ENCODE measurements at places on chromosomes 13 and 19. TPM values are rescaled to one million over a fixed set of nuclear protein-coding genes. Genes with fewer than 3 reads are reported as not detected.

DNA sequence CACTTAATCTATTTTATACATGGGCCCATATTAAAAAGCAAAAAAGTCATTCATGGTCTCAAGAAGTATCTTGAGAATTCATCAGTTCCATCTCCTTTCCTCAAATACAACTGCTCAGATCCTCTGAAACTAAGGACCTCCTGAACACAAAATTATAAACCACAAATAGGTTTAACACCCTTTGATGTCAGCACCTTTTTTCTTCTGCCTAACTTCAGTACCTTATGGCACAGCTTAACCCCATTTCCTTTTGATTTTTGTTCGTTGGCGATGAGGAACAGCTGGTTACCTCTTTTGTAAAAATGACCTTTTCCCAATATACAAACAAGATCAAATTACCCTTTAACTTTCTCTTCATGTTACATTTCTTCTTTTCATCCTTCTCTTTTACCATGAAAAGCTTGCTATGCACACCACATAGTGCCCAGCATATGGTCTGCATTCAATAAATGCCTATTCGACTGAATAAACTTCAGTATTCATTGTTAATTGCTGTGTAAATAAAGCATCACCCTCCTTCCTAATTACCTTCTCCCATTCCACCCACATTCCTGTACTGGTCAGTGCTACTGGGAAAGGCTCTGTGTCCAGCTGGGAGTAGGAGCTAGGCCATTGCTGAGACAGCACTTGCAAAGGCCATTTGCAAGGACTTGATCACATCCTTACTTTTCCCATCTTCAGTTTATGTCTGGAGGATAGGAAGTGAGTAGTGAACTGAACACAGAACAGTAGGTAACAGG, 317.9 kb downstream of the SHISA2 start:
- peaks cover 8% of the 10 kb centered on the region for H3K4me1 ChIP-seq
- H3K27ac ChIP-seq = no peak overlapping the region
- no peak for DNase-seq
- H3K27me3 ChIP-seq = no peaks in the 10 kb centered on the region

DNA sequence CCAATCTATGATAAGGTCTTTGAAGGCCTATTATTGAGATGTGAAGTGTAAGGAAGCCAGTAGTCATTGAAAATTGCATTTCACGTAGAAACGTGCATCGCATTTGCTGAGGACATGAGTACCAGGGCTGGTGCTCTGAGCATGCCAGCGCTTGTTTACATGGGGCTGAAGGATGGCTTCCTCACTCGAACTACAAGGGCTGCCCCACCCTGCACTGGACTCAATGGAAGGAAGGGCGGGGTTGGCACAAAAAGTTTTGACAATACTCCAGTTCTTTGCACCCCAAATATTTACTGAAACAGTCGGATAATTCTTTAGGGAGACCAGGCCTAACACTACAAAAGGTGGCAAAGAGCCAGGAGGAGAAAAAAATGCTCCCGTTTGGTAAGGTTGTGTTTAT, 28.9 kb upstream of the MED4 start:
- no peaks in the 10 kb centered on the region for H3K27me3 ChIP-seq
- H3K27ac ChIP-seq = no peak overlapping the region
- H3K4me1 ChIP-seq = peaks cover 61% of the 10 kb centered on the region
- H3K4me3 ChIP-seq = no peak overlapping the region

GRCh38 chr19:54154603-54155345, 4.7 kb downstream of the LENG1 start:
- H3K4me3 ChIP-seq = no peak overlapping the region
- no peak for DNase-seq
- peaks cover 83% of the 10 kb centered on the region for H3K36me3 ChIP-seq
- H3K4me1 ChIP-seq = no peaks in the 10 kb centered on the region

The C19orf85 gene
- not detected for total RNA-seq

DNA sequence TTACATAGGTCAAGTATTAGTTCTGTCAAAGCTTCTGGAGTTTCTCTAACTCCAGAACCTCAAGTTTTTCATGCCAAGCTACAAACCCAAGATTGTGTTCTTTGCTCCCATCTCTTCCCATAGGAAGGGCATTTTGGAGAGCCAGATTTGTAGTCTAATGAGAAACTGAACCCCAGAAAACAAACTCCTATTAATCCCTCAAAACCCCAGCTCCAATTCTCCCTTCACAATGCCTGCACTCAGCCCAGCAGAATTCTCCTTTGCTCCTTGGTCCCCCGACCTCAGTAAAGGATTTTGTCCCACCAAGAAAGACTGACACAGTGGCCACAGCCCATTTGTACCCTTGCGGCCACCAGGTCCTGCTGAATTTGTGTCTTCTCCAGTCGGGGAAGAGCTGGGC, 8.4 kb downstream of the USHBP1 start:
- no peaks in the 10 kb centered on the region for H3K4me1 ChIP-seq
- no peak for DNase-seq
- H3K36me3 ChIP-seq = no peaks in the 10 kb centered on the region
- no peaks in the 10 kb centered on the region for H3K27me3 ChIP-seq
- H3K27ac ChIP-seq = no peak overlapping the region

GRCh38 chr19:58516964-58517833, 2.4 kb downstream of the ZBTB45 start:
- no peak overlapping the region for H3K27ac ChIP-seq
- no peaks in the 10 kb centered on the region for H3K27me3 ChIP-seq
- peaks cover 19% of the 10 kb centered on the region for H3K36me3 ChIP-seq
- H3K4me3 ChIP-seq = no peak overlapping the region

The RETN gene
- total RNA-seq = not detected

GRCh38 chr13:57644106-57644505, 12.6 kb downstream of the PCDH17 start:
- H3K27ac ChIP-seq = no peak overlapping the region
- H3K36me3 ChIP-seq = no peaks in the 10 kb centered on the region
- H3K4me1 ChIP-seq = peaks cover 4% of the 10 kb centered on the region
- H3K27me3 ChIP-seq = no peaks in the 10 kb centered on the region

DNA sequence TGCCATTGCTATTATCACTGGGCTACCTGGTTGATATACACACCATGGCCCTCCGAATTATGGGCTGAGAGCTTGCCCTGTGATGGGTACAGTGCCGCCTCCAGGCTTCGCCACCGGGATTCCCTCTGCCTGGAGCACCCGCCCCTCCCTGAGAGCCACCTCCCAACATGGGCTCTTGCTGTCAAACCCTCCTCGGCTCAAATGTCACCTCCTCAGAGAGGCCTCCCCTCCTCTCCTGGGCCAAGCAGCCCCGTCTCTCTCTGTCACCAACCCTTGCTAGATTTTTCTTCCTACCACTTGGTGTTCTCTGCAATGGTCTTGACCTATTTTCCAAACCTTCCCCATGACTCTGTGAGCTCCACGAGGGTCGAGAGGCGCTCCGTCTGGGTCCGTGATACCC, 12.2 kb upstream of the TLE2 start:
- no peak for DNase-seq
- H3K4me3 ChIP-seq = no peak overlapping the region
- no peaks in the 10 kb centered on the region for H3K27me3 ChIP-seq
- H3K27ac ChIP-seq = no peak overlapping the region

DNA sequence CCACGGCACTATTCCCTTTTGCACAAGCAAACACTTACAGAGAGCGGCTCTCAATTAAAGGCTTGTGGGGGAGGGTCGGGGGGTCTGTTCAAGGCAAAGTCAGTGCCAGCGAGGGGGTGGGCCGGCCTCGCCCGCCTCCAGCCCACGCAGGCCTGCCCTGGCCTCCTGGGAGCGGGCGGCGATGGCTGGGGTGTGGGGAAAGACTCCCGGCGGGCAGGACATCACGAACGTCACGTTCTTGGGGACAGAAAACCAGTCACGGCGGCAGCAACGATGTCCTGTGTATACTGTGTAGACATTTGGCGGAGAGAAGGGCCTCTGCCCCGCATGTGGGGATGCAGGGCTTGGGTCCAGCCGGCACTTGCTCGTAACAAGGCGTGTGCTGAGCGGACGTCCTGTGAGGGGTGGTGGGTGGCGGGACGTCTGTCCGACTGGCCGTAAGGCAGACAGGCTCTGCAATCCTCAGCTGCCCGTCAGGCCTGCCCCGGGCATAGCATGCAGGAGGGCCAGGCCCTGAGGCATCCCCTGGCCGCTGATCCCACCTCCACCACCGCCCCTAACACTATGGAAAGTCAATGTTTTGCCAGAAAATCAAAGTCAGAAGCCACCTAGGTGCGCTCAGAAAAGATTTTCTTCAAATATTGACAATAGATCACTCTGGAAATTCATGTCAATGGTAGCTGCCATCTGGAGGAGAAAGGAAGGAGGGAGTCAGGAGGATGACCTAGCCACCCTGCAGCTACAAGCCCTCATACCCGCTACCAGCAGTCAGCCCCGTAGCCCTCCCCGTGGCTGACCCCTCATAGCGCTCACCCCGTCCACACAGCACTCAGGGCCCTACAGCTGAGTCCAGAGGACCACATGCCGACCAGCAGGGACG, 5.8 kb upstream of the EPHX3 start:
- no peak overlapping the region for H3K4me3 ChIP-seq
- no peaks in the 10 kb centered on the region for H3K27me3 ChIP-seq
- peak overlapping the region; percentile 4 for H3K27ac ChIP-seq
- no peak for DNase-seq
- H3K4me1 ChIP-seq = peaks cover 6% of the 10 kb centered on the region

The MCEMP1 gene
- 0.70 TPM for total RNA-seq

DNA sequence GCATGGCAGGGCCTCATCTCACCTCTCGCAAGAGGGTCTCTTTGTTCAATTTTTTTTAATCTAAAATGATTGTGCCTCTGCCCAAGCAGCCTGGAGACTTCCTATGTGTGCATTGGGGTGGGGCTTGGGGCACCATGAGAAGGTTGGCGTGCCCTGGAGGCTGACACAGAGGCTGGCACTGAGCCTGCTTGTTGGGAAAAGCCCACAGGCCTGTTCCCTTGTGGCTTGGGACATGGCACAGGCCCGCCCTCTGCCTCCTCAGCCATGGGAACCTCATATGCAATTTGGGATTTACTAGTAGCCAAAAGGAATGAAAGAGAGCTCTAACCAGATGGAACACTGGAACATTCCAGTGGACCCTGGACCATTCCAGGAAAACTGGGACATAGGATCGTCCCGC, 8.0 kb downstream of the FXYD3 start:
- H3K4me3 ChIP-seq = peak overlapping the region; percentile 58
- H3K4me1 ChIP-seq = peaks cover 36% of the 10 kb centered on the region
- H3K27ac ChIP-seq = peak overlapping the region; percentile 89
- H3K27me3 ChIP-seq = no peaks in the 10 kb centered on the region
- no peaks in the 10 kb centered on the region for H3K36me3 ChIP-seq
- DNase-seq = no peak

GRCh38 chr13:41077475-41077874, 16.2 kb downstream of the WBP4 start:
- no peak for DNase-seq
- H3K36me3 ChIP-seq = peaks cover 82% of the 10 kb centered on the region
- H3K4me1 ChIP-seq = no peaks in the 10 kb centered on the region
- no peaks in the 10 kb centered on the region for H3K27me3 ChIP-seq

- H3K27me3 ChIP-seq = no peaks in the 10 kb centered on the region
- H3K4me1 ChIP-seq = peaks cover 10% of the 10 kb centered on the region
- peaks cover 61% of the 10 kb centered on the region for H3K36me3 ChIP-seq
- H3K27ac ChIP-seq = no peak overlapping the region
Observed at GRCh38 chr19:12676384-12676792, 5.3 kb downstream of the DHPS start.

The FAM216B gene
- 23.5 TPM for total RNA-seq

- H3K36me3 ChIP-seq = no peaks in the 10 kb centered on the region
- no peak for DNase-seq
- peak overlapping the region; percentile 23 for H3K27ac ChIP-seq
- H3K27me3 ChIP-seq = no peaks in the 10 kb centered on the region
Observed at GRCh38 chr13:106696140-106696539, 128.2 kb upstream of the ARGLU1 start.

- H3K27ac ChIP-seq = no peak overlapping the region
- no peak for DNase-seq
- no peak overlapping the region for H3K4me3 ChIP-seq
- H3K27me3 ChIP-seq = no peaks in the 10 kb centered on the region
- H3K36me3 ChIP-seq = no peaks in the 10 kb centered on the region
Observed at GRCh38 chr13:30739761-30740642, 4.7 kb downstream of the ALOX5AP start.

- H3K27ac ChIP-seq = no peak overlapping the region
Observed at GRCh38 chr13:36217456-36217855, 3.1 kb upstream of the SOHLH2 start.

The IGSF23 gene
- not detected for total RNA-seq

All from right atrium auricular region (tissue), 2 donors.